ENCODE measurements at places on chromosomes 12 and 14.

DNA sequence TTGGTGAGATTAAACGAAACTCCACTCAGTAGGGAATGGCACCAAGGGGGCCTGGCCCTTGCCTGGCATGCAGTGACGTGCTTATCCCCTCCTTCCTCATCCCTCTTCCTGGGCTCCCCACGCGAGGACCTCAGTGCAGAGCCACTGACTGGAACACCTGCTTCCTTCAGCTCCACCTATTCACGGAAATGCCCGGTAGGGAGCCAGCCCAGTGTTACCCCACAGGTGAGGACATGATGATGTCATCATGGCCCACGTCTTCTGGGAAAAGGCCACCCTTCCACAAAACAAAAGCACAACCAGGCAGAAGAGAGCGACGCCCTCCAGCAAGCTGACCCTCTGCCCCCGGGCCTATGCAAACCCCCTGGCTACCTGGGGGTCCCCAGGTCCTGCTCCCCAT, 42.1 kb downstream of the CCDC85C start:
- no peak for DNase-seq

GRCh38 chr12:67038486-67038885, 230.7 kb upstream of the CAND1 start:
- DNase-seq = no peak

GRCh38 chr12:6462234-6462995, 8.1 kb downstream of the VAMP1 start:
- DNase-seq = no peak

DNA sequence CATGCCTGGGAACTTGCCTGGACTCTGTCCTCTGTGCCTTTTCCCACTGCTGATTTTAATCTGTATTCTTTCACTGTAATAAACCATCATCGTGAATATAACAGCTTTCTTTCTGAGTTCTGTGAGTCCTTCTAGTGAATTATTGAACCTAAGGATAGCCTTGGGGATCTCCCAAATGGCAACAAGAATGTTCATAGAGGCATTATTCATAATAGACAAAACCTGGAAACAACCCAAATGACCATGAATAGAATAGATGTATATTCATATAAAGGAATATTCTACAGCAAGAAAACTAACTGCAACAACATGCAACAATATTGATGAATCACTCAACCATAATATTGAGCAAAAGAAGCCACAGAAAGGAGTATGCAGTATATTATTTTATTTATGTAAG, 44.7 kb upstream of the CEP83 start:
- no peak for DNase-seq

- DNase-seq = no peak
Observed at GRCh38 chr12:59386236-59386635, 209.6 kb upstream of the SLC16A7 start.

DNA sequence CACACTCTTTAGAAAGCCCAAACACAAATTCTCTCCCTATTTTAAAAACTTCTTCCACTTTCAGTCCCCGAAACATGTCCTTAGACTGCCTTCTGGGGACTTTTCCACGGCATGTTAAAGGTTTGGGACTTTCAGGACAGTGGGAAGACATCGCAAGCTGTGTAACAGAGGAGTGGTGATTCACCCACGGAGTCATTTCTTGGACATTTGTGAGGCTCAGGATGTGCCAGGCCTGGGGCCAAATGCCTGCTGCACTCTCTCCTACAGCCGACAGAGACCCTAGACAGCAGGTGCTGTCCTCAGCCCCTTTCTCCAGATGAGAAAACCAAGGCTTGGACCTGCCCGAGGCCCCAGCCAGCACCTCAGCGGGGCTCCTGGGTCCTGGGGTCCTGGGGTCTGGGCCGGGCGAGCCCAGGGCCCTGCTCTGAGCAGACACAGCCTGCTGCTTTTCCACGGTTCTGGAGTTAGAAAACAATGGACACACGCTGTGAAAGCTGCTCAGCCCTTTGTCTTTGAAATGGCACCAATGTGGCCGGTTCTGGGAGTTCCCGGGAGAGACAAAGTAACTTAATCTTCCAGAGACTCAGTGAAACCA, 370.2 kb upstream of the SFSWAP start:
- no peak for DNase-seq

- DNase-seq = no peak
Observed at GRCh38 chr14:84006643-84007155, 1523.2 kb upstream of the FLRT2 start.

- no peak for DNase-seq
Observed at GRCh38 chr14:71089971-71090370, 182.7 kb downstream of the PCNX1 start.

GRCh38 chr12:68620519-68621471, 10.1 kb downstream of the RAP1B start:
- DNase-seq = no peak

GRCh38 chr14:40656311-40656710, 950.4 kb upstream of the LRFN5 start:
- no peak for DNase-seq

DNA sequence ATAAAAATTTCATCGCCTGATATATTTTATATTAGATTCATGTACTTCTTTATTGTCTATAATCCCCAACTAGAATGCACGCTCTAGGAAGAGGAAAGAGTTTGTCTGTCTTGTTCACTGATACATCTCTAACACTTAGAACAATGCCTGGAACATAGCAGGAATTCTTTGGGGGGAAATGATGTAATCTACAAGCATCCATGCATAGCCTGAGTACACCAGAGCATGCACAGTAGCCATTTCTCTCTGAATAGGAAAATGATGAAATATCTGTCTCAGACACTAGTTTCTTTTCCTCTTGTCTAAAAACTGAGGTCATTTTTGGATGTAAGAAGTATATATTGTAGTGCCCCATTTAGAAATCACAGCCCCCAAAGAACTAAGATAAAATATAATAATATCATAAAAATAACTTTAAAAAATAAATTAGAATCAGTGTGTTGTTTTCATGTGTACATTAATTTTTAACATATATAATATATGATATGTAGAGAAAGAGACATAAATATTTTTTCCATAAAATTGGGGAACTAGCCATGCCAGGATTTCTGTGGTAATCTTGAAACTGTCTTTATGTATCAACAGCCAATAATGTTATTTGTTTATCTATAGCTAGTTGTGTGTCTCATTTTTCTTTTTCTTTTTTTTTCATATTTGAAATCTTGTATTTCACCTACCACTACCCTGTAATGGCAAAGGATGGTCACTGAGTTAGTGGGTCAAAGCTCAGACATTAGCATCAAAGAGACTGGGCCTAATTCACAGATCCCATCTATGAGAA, 155.6 kb upstream of the TMCC3 start:
- no peak for DNase-seq

DNA sequence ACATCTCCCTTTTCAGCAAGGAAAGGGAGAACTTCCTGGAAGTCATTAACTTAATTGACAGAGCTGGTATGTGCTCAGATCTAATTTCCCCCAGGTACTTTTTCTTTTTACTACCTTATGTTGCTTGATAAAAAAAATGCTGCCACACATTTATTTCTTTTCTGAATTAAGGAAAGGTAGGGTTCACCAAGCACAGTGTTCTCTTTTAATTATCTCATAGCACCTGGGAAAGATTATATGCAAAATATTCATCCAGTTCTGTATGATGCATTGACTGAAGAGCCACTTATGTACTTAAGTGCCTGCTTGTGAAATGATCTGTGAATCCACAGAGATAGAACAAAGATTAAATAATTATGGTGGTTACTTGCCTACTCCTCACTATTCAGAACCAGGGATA, 25.1 kb downstream of the KCNC2 start:
- no peak for DNase-seq

- DNase-seq = no peak
Observed at GRCh38 chr12:107564946-107565345, 120.7 kb upstream of the PWP1 start.

GRCh38 chr14:100982762-100983161, 79.2 kb upstream of the RTL1 start:
- no peak for DNase-seq

DNA sequence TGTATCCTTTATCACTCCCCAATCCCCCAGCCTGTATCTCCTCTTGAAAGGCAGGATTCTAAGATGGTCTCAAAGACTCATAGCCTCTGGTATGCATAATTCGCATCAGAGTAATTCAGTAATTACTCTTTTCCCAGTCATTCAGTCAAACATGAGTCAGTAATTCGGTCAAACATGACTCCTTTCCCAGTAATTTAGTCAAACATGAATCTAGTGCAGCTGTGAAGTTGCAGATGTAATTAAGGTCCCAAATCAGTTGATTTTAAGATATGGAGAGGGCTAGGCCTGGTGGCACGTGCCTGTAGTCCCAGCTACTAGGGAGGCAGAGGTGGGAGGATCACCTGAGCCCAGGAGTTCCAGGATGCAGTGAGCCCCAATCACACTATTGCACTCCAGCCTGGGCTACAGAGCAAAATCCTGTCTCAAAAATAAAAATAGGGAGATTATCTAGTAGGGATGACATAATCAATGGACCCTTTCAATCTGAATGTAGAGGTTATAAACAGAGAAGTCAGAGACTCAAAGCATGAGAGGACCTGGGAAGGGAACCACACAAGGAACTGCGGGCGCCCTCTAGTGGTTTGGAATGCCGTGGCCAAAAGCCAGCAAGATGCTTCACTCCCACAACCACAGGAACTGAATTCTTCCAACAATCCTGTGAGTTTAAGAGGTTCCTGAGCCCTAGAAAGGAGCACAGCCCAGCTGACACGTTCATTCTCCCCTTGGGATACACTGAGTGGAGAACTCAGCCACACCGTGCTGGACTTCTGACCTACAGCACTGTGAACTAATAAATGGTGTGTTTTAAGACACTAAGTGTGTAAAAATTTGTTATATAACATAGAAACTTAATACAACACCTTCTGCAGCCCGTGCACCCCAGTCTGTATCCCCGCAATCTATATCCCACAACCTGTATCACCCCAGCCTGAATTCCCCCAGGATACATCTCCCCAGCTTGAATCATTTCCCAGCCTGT, 14.3 kb upstream of the ARMH4 start:
- peak; percentile 72 for DNase-seq

DNA sequence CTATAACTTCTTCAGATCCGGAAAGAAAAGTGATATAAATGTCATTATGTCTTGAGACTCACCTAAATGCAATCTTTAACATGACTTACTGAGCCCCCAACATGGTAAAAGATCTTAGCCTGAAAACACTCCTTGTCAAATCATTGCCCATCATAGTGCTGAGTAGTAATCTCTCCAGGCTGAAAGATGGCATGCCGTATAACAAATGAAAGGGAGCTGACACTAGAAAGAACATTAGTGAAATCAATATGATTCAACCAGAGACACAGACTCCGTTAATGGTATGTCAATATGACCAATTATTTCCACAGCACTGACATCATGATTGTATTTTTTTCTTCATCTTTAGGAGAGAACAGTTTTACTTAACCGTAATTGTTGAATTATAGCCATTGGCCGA, 54.4 kb downstream of the BICD1 start:
- DNase-seq = no peak

DNA sequence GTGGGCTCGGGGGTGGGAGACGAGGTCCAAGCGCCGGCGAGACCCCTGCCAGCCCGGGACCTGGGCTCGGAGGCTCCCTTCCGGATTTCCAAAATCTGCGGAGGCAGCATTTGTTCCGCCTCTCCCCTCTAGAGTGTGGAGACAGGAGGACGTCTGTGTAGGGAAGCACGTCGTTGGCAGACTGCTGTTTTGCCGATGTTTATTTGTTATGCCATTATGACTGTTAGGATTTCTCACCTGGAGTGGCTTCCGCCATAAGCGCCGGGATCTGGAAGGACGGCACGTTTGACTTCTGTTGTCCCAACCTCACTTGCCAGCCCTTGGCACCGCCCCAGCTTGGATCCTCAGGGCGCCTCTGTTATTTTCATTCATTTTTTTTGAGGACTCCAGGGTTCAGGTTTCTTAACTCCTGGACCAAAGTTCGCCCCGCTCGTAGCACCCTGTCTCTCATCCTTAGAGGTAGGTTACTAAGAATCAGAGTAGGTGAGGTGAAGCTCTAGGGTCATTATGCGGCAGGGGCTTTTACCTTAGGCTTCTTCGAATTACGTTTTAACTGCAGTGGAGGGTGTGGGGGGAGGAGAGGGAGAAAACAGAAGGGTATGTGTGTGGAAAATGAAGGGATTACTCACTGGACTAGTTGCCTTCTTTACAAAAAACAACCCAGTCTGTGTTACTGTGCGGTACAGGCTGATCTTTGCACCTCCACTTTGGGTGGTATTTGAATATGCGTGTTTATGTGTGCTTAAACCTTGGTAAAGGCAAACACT, 547 bp upstream of the PYGL start:
- DNase-seq = no peak

GRCh38 chr14:64796369-64796768, 83.3 kb downstream of the SPTB start:
- no peak for DNase-seq

- no peak for DNase-seq
Observed at GRCh38 chr12:113064395-113065125, 8.0 kb downstream of the DTX1 start.

DNA sequence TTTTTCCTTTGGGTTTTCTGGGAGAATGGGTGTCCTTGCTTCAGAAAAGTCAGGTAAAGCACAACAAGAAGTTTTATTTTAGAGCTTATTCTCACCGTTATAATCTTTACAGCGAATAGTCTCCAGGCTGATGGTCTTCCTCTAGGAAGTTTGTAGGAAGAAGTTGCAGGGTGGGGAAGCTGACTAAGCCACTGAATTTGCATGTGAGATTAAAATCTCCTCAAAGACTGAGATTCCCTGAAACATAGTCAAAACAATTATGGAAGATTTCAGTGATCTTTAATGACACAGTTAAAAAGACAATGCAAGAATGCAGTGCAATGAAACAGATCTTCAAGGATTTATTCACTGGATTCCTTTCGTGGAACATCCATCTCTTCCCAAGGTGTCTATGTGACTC, 1.2 kb downstream of the TAS2R10 start:
- no peak for DNase-seq

DNA sequence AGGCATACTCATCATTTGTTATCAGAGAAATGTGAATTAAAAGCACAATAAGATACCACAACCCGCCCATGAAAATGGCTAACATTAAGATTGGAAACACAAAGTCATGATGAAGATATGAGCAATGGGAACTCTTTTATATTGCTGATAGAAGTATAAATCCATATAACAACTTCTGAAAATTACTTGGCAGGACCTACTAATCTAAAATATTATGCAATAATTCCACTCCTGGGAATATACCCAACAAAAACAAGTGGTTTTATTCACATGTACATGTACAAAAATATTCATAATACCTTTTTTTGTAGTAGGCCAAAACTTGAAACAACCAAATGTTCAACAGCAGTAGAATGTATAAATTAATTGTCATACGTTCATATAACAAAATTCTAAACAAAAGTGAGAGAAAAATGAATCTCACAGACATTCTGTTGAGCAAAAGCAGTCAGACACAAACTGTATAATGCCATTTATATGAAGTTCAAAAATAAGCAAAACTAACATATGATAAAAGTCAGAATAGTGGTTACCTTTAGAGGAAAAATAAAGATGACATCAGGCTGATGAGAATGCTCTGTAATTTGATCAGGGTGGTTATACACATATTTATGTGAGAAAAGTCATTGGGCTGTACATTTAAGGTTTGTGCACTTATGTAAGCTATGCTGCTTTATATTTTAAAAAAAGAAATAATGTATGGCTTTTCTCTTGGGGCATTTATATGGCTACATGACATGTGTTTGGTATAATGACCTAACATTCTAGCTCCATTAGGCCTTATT, 309.2 kb upstream of the KITLG start:
- no peak for DNase-seq

- DNase-seq = no peak
Observed at GRCh38 chr12:97982684-97983083, 520.1 kb downstream of the RMST start.

Data from NCI-H1930 (cell line).